ENCODE measurements at places on chromosomes 1 and 21. TPM values are rescaled to one million over a fixed set of nuclear protein-coding genes. Genes with fewer than 3 reads are reported as not detected.

Gene LMX1A
- total RNA-seq: not detected

- DNase-seq: peak; percentile 83
Measured at GRCh38 chr1:10692401-10693021, 103.9 kb downstream of the CASZ1 start.

DNA sequence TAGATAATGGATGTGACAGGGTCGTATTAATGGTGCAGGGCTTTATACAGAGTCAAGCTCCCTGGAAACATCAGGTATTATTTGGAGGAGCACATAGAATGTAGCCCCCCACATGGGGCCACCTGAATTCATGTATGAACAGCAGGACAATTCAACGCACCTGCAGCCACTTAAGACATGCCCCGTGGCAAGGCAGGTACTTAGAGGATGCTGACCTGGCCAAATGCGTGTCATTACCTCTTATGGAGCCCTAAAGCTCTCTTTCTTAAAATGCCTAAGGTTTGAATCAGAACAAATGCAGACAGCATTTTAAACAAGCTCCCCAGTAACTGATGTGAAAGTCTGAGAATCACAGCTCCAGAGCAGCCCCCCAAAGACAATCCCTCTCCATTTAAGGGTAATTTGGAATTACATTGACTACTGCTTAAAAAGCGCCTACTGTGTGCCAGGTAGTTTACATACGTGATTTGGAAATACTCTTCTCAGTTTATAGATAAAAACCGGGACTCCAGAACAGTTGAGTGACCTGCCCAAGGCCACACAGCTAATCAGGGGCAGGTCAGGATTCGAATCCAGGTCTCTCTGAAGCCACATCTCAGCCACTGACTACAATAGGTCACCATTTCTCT lies 71.0 kb upstream of the KLHDC7A start:
- no peak for DNase-seq

DNA sequence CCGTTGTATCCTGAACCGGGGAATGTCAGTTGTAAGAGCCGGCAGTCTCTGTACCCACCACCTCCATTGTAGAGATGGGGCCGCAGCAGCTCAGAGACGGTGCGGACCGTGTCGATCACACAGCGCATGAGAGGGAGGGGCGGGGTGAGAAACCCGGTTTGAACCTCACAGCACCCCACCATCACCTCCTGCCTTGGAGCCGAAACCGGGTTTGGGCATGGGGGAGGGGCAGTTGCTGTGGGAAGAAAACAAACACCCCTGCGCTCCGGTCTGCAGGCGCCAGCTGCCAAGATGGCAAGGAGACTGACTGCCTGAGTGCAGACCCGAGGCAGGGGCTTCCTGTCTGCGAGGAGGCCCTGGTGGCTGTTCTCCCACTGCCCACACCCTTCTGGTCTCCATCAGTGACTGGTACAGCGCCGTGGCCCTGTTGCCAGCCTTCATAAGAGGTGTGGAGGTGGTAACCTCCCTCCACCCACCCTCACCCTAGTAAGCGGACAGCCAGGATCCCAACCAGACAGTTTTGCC lies 69.2 kb upstream of the SSBP3 start:
- peak; percentile 60 for DNase-seq

Gene SLAMF6
- total RNA-seq: 28.8 TPM

Gene FAM72D
- 20.0 TPM for total RNA-seq

DNA sequence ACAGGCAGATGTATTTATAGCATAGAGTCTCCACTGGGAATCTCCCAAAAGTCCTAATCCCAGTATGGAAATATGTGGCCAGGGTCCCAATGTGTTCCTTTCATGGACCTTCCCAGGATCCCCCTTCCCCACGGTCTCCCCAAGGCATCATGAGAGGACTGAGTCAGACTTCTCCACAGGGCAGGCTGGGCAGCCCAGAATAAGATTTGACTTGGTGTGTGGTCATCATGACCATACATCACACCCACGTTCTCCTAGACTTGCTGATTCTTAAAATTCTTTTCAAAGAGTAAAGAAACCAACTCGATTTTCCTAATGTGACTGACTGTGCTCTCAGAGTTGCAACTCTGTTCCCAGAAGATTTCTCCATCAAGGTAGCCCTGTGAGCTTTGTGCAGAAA lies 93.9 kb upstream of the CD34 start:
- no peak for DNase-seq

DNA sequence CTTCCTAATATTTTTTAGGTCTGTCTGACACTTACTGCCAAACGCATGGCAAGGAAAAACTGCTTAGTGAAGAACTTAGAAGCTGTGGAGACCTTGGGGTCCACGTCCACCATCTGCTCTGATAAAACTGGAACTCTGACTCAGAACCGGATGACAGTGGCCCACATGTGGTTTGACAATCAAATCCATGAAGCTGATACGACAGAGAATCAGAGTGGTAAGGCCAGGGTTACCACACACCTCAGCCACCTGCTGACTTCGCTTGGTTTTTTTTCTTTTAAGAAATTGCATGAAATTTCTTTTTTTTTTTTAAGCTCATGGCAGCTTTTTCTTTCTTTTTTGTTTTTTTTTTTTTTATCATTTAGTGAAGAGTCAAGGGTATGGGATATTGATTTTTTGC lies 17.2 kb downstream of the ATP1A1 start:
- DNase-seq: peak; percentile 86

DNA sequence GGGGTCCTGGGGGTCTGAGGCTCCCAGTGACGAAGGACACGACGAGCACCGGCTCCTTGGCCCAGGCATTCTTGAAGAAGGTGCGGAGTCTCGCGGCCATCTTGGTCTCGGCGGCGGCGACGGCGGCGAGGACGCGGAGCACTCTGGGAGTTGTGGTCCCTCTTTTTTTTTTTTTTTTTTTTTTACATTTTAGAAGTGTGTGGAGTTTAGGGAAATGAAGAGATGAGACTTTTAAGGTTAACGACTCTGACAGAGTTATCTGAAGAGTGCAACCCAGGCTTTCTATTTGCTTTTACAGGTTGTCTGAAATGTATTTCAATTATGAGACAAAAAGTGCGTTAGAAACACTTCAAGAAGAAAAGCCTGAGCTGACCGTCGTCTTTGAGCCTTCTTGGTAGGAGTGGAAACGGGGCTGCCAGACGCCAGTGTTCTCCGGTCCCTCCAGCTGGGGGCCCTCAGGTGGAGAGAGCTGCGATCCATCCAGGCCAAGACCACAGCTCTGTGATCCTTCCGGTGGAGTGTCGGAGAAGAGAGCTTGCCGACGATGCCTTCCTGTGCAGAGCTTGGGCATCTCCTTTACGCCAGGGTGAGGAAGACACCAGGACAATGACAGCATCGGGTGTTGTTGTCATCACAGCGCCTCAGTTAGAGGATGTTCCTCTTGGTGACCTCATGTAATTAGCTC lies 9.7 kb downstream of the OR2B11 start:
- DNase-seq: no peak

Measured in activated CD8-positive, alpha-beta memory T cell treated with anti-CD3 and anti-CD28 coated beads, Interleukin-2, amount 10 ng/mL, durations not matched to agents 7 days and 5 days (primary cell).